Smooth muscle cell of the pulmonary artery (primary cell): ENCODE measurements at places on chromosomes 2 and 18. TPM values are rescaled to one million over a fixed set of nuclear protein-coding genes. Genes with fewer than 3 reads are reported as not detected.

Gene GNLY
- 0.07 TPM in 1 of 2 replicates, not detected in the other for total RNA-seq

Gene KYNU
- total RNA-seq, result 0.20 and 1.0 TPM in 2 replicates

Gene FIGN
- 0.99 and 2.7 TPM in 2 replicates for total RNA-seq

Gene UGT1A4
- not detected in 2 replicates for total RNA-seq

Gene HRH4
- 0.07 and 0.17 TPM in 2 replicates for total RNA-seq

Gene AMER3
- not detected in 2 replicates for total RNA-seq

Gene LYG1
- 0.59 and 0.86 TPM in 2 replicates for total RNA-seq

Gene MEP1B
- total RNA-seq, result 0.07 TPM in 1 of 2 replicates, not detected in the other

Gene ARHGEF33
- 0.43 and 0.46 TPM in 2 replicates for total RNA-seq

Gene REG1B
- not detected in 2 replicates for total RNA-seq

Gene IWS1
- total RNA-seq, result 27.2 and 28.5 TPM in 2 replicates

Gene TMEM37
- total RNA-seq, result 0.10 TPM in 1 of 2 replicates, not detected in the other

Gene SLC4A5
- 0.13 and 0.30 TPM in 2 replicates for total RNA-seq

Gene LIMS2
- 8.3 and 8.8 TPM in 2 replicates for total RNA-seq

Gene PLGLB1
- total RNA-seq, result 0.33 and 0.40 TPM in 2 replicates

Gene FAM110C
- 0.07 and 1.1 TPM in 2 replicates for total RNA-seq

Gene C2orf66
- total RNA-seq, result 0.20 and 0.59 TPM in 2 replicates

Gene MLPH
- total RNA-seq, result 8.3 and 14.2 TPM in 2 replicates

Gene SEMA4F
- total RNA-seq, result 19.7 and 20.4 TPM in 2 replicates

Gene SCYGR5
- not detected in 2 replicates for total RNA-seq

Gene LRRC30
- not detected in 2 replicates for total RNA-seq

Gene HDHD2
- 15.4 and 20.9 TPM in 2 replicates for total RNA-seq

Gene ABCB11
- total RNA-seq, result under 0.01 and 0.13 TPM in 2 replicates

Gene DUSP2
- 2.3 and 2.9 TPM in 2 replicates for total RNA-seq

Gene PARD6G
- total RNA-seq, result 1.4 and 1.7 TPM in 2 replicates

Gene GKN1
- not detected in 2 replicates for total RNA-seq

Gene CYP1B1
- 92.9 and 230 TPM in 2 replicates for total RNA-seq

Gene AQP12B
- not detected in 2 replicates for total RNA-seq

Gene MOGAT1
- total RNA-seq, result not detected in 2 replicates

Gene CNTNAP5
- not detected in 2 replicates for total RNA-seq

Gene PJVK
- total RNA-seq, result 1.2 and 2.5 TPM in 2 replicates

Gene LOXL3
- total RNA-seq, result 110 and 319 TPM in 2 replicates

Gene PLGLB2
- 0.92 and 1.3 TPM in 2 replicates for total RNA-seq
